Stimulated activated CD4-positive, alpha-beta T cell treated with anti-CD3 and anti-CD28 coated beads, TNF-alpha, amount 100 ng/mL, for 1 hour (primary cell): ENCODE measurements at places on chromosomes 16 and 17.

GRCh38 chr17:71935341-71935740 lies 185.5 kb upstream of the SOX9 start:
- no peak for DNase-seq

DNA sequence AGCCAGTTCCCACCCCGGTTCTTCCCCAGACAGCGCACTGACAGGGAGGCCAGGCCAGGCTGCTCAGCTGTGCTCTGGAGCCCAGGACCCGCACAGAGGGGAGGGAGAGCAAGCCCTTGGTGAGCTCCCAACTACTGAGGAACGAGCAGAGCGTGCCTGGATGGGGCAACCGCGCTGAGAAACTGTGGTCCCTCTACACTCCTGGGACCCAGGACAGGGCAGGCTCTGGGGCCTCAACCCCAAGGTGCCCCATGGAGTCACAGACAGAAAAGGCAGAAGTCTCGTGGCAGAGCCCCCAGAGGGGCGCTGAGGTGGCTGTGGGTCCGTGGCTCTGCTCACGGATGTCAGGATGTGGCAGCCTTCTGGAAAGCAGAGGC lies 16.3 kb downstream of the SLX4 start:
- no peak for DNase-seq

DNA sequence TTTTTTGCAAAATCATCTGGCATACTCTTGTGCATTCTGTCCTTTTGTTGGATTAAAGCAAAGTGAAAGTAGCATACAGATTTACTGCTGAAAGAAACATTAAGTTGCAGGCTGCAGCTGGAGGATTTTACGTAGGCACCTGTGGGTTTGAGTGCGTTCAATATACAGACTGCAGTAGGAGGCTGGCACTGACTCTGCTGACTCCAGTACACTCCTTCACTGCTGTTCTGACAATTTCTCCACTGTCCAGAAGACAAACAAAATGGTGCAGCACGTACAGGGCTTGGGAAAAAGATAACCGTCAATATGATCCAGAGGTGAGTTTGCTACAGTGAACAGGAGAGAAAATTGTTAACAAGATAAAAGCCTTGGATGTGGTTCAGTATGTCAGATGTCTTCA lies 73.3 kb downstream of the TANC2 start:
- no peak for DNase-seq

GRCh38 chr17:17839791-17840707 lies 3.3 kb upstream of the SREBF1 start:
- peak; percentile 60 for DNase-seq

DNA sequence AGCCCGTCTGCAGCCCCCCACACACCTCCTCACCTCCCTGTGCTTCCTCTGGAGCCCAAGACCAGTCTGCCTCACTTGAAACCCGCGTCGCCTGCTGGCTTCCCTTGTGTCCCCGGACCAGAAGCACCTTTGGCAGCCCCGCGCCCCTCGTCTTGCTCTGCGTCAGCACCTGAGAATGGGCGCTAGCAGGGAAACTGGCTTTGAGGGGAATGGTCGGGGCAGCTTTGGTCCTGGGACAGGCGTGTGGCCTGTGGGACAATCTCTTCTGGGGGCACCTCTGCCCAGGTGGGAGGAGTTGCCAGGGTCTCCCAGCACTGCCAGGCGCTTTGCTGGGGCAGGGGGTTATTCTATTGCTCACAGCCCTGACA lies 3.6 kb upstream of the MAFG start:
- DNase-seq = no peak

GRCh38 chr17:67400193-67400592 lies 23.1 kb downstream of the PITPNC1 start:
- no peak for DNase-seq

DNA sequence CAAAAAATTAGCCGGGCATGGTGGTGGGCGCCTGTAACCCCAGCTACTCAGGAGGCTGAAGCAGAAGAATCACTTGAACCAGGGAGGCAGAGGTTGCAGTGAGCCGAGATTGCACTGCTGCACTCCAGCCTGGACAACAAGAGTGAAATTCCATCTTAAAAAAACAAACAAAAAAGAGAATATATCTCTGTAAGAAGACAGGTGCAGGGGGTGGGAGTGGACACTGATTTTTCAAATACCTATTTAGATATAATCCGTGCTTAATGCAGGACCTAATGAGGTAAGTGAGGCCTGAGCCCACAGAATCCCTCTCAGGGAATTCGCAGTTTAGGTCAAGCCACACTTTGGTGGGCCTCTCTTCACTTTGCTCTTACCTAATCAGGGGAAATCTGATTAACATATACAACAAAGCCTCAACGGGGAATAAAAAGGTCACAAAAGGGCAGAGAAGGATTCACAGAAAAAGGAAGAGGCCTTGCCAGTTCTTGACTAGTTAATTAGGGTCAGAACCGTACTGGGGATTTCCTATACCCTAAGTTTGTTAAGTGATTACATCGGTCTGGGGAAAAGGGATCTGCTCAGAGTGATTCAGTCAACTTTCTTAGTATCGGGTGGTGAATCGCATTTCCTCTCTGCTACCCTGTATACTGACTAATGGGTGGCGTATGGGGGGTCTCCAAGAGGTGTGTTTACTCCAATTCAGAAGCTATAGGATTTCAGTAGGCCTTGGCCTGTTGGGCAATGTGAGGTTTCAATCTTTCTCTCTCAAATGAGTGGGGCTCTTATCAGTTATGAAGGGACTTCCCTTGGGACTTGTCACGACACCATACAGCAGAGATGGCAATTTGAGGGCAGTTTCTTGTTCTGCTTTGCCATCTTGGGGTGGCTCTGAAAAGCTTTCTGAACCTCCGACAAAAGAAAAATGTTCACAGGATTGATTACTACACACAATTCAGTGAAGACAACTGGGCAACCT lies 1.9 kb upstream of the NFAT5 start:
- DNase-seq = peak; percentile 17

DNA sequence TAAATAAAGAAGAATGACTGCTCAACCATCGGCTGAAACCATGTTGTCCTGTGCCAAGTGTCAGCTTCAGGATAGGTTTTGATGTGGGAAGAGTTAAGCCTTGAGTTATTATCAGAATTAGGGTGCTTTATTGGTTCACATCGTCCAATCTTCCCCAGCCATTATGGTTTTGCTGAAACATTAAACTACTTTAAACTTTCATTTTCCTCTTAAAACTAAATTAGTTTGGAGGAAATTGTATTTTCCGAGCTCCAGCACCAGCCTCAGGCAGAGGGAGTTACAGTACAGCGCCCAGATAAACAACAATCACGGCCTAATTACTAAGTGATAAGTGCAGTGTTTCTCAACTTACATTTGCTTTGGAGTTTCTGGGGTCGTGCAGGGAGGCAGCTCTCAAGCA lies 80.2 kb downstream of the TMEM114 start:
- DNase-seq = no peak

DNA sequence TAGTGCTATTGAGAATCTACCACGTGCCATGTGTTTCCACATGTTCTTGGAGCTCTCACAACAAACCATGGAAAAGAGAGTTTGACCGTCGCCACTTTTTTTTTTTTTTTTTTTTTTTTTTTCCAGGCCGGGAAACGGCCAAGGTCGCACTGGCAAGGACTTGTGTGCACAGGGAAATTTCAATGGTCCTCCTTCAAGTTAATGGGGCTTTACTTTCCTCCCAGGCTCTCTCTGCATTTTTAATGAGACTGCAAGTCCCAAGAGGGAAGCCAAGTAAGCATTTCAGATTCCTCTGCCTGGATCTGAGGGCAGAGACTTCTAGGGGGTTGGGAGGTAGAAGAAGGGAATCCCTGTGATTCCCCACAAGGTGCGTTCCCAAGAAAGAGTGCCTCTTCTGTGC lies 94.7 kb upstream of the MPHOSPH6 start:
- no peak for DNase-seq

DNA sequence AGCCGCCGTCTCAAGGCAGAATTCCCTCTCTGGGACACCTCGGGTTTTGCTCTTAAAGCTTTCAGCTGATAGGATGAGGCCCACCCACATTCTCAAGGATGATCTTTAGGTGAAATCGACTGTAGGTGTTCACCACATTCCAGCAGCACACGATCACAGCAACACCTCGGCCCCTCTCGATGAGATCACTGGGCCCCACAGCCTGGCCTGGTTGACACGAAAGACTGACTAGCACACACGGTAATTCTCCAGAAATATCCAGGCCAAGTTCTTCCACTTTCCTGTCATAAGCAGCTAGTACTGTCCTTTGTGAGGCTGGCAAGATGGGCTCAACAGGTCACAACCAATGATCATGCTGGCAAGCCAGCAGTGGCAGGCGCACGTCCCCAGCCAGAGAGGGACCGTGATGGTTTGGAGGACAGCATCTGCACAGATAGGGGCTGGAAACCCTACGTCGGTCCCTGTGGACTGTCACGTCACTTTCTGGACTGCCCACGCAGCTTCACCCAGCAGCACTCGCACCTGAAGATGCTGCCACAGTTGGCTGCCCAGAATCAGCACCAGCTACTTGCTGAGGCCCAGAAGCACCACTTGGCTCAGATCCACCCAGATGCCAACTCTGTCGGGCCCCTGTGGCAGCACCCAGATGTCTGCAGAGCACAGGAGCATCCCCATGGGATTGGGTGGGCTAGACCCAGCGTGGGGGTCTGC lies 17.4 kb downstream of the TMC6 start:
- DNase-seq = no peak

GRCh38 chr17:9467518-9467917 lies 108.1 kb downstream of the STX8 start:
- no peak for DNase-seq

- DNase-seq = no peak
These were observed 83.7 kb upstream of the CRHR1 start for GRCh38 chr17:45700171-45701090.

DNA sequence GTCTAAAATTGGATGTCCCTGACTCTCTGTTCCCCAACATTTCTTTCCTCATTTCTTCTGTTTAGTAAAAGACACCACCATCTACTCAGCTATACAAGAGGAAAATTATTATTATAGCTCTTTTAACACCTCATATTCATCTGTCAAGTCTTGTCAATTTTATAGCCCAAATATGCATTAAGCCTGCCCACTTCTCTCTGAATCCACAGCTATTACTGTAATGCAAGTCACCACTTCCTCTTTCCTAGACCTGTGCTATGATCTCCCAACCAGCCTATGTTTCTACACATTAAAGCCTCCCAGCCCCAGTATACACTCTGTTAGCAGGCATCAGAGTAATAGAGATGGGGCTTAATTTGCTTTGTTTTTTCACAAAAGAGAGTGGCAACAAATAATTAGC lies 252.9 kb downstream of the GRIN2A start:
- no peak for DNase-seq

DNA sequence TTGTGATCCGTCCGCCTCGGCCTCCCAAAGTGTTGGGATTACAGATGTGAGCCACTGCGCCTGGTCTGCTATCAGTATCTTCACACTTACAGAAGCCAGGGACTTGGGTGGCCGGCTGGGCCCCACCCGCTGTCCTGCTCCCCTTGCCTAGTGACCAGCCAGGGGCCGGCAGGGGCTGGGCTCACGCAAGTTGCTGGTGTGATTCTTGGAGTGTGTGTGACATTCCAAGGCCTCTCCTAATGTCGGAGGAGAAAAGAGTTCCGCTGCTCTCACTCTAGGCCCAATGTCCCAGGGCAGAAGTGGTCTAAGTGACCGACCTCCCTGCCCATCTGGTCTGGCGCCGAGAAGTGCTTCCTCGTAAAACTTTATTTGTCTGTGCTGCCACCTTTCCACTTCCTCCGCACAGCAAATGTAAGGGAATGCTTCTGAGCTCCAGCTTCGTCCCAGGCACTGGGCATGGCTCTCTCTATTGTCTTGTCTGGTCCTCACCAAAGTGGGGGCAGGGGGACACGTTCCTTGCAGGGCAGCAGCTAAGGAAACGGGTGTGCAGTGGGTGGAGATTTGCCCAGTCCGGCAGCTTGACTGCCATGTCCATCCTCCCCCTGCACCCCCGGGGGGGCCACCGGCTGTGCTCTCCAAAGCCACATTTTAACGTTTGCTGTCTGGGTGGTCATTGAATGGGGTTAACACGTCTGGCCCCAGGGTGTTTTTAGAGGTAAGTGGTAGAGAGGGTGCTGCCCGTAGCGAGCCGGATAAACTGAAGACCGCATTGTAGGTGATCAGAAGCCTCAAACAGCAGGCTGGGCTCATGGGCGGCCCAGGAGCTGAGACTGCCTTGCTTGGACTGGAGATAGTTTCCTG lies 7.8 kb upstream of the GSE1 start:
- DNase-seq = no peak

DNA sequence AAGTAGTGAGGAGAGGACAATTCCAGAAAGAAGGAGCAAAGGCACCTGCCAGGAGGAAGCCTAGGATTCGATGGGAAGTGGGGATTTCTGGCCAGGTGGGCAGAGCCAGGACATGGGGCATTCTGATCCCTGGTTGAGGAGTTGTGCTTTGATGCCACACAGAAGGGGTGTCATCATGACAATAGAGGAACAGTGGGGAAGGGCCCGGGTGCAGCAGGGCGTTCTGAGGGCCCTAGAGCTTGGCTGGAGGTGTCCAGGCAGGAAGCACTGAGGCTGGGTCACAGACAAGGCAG lies 4.3 kb downstream of the EVPLL start:
- DNase-seq = no peak

DNA sequence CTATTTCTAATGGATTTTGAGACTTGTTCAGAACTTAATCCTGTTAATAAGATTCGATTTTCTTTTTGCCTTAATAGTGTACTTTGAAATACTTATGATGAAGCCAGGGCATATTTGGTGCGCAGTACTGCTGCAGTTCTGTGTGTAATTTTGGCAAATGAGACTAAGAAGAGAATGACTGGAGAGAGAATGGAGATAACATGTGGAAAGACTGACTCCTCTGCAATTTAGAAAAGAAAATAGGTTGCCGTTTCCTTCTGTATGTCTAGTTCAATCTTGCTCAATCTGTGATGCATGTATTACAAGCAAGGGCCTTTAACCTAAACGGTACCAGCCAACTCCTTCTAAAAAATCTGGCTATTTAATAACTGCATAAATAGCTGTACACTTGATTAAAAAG lies 285.1 kb upstream of the CDH11 start:
- DNase-seq = no peak

DNA sequence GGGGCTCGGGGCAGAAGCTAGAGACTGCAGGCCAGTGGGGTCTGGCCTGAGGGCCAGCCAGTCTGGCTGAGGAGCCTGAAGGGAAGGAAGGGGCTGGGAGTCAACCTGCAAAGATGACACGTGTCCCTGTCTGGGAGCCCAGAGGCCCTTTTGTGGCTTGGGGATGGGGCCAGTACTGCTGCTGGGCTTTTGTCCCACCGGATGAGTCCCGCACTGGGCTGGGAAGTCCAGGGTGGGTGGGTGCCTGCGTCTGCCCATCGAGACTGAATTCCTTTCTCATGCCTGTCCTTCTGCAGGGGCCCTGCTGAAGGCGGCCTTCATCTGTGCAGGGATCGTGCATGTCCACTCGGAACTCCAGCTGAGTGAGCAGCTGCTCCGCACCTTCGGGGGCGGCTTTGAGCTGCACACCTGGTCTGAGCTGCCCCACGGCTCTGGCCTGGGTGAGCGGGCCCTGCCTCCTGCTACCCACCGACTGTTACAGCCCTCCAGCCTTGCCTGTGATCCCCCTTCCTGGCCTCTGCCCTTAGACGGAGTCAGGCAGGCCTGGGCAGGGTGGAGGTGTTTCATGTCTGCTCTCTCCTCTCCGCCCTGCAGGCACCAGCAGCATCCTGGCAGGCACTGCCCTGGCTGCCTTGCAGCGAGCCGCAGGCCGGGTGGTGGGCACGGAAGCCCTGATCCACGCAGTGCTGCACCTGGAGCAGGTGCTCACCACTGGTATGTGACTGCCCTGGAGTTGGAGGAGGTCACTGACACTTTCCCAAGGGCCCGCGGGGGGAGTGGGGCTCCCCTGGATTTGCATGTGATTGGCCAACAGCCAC lies 20.9 kb downstream of the FCSK start:
- no peak for DNase-seq
